Large intestine (tissue), 12 donors: ENCODE measurements at places on chromosomes 16 and 17. TPM values are rescaled to one million over a fixed set of nuclear protein-coding genes. Genes with fewer than 3 reads are reported as not detected.
A peak's percentile ranks its signal among the peaks of the same experiment; 100 is the strongest.

DNA sequence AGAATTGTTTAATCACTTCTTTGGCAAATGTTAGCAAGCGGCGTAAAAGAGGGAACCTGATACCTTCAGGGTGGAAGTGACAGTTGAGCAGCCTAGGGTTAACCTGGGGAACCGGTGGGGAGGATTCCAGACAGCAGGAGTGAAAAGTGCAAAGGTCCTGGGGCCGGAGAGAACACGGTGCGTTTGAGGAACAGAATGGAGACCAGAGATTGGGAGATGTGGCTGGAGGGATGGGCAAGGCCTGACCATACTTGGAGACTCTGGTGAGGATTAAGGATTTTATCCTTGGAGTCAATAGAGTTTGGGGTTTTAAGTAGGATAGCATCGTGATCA is 2.3 kb upstream of the ZNF500 start:
- no peak for DNase-seq

DNA sequence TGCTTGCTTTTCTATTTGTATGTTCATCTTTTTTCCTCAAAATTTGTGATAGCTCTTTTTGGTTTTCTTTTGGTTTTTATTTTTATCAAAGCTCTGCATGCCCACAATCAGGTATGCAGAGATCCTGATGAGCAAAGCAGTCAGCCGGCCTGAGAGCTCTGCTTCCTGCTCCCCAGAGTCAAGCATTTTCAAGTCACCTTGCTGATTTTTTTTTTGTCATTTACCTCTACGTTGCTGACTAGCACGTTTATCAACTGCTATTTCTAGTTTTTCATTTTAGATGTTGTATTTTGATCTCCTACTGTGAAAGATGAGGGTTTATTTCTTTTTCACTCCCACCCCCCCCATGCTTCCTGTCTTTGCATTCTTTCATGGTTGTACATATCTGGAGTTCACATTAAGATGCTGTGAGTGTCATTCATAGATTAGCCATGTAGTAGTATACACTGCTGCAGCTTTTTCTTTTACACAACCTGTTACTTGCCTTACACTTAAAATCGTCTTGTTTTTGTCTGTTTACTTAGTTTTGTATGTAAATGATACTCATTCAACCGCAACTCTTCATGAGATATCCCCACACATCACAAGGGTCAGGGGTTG is 196.2 kb downstream of the LGALS9B start:
- DNase-seq, result no peak

DNA sequence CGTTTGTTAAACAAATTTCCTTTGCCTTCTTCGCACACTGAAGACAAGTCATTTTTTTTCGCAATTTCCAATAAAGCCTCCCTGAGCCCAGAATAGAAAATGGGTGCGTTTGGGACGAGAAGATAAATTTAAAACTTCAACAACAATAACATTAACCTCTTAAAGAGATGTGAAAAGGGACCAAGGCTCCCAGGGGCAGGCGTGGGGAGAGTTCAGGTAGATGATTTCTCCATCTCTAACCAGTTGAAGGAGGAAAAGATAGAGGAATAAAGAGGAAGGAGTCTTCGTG is 1.3 kb upstream of the HOXB4 start:
- no peak for DNase-seq

- DNase-seq, result no peak
Measured at GRCh38 chr17:37518826-37519225, 29.1 kb downstream of the DUSP14 start.

- peak; percentile 17 for DNase-seq
Measured at GRCh38 chr17:39069114-39069756, 82.2 kb downstream of the PLXDC1 start.

DNA sequence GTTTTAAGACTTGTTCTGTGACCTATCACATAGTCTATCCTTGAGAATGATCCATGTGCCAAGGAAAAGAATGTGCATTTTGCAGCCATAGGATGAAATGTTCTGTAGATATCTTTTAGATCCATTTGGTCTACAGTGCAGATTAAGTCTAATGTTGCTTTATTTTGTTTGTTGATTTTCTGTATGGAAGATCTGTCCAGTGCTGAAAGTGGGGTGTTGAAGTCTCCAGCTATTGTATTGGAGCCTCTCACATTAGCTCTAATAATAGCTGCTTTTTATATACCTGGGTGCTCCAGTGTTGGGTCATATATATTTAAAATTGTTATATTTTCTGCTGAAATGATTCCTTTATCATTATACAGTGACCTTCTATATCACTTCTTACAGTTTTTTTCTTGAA is 155.6 kb upstream of the MON1B start:
- no peak for DNase-seq

- DNase-seq, result no peak
Measured at GRCh38 chr16:16905850-16906249, 526.9 kb downstream of the NPIPA7 start.

DNA sequence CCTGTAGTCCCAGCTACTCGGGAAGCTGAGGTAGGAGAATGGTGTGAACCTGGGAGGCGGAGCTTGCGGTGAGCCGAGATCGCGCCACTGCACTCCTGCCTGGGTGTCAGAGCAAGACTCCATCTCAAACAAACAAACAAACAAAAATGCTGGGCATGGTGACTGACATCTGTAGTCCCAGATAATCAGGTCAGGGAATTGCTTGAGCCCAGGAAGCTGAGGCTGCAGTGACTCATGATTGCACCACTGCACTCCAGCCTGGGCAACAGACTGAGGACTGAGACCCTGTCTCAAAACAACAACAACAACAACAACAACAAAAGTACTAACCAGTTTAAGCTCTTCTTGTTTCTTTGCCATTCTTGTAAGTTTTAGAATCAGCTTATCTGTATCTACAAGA is 383.0 kb upstream of the PMFBP1 start:
- DNase-seq, result no peak

- no peak for DNase-seq
Measured at GRCh38 chr17:4116516-4116915, 26.3 kb downstream of the ZZEF1 start.

- peak; percentile 11 for DNase-seq
Measured at GRCh38 chr17:56826611-56827414, 6.9 kb downstream of the C17orf67 start.

DNA sequence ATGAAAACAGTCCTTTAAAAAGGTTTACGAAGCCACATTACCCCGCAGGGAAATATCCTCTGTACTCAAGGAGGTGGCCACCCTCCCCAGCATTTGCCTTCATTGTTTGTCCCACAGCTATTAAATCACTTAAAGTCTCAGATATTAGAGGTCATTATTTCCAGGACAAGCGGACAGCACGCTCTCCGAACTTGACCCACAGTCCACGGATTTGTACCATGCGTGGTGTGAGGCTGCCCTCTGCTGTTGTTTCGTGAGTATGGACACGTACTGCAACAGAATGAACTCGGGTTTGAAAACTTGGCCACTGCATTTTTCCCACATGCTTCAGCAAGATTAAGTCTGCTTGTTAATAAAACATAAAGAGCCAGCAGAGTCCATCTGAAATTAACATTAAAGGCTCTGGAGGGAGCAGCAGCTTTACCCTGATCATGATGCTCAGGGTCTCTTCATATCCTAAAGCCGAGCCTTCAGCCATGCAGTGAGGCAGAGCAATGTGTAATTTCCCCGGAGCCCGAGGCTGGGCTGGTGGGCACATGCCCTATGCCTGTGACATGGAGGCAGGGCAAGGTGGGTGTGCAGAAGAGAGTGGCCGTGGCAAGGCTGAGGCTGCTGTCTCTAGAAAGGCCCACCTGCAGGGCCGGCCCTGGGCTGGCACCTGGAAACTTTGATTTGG is 19.7 kb downstream of the MEAK7 start:
- peak; percentile 31 for DNase-seq

GRCh38 chr16:75413951-75414350 is 19.4 kb downstream of the CFDP1 start:
- no peak for DNase-seq

- DNase-seq, result no peak
Measured at GRCh38 chr17:37745801-37746426, 1.1 kb upstream of the HNF1B start.

- DNase-seq, result peak; percentile 37
Measured at GRCh38 chr16:80526418-80527061, 14.3 kb upstream of the DYNLRB2 start.

DNA sequence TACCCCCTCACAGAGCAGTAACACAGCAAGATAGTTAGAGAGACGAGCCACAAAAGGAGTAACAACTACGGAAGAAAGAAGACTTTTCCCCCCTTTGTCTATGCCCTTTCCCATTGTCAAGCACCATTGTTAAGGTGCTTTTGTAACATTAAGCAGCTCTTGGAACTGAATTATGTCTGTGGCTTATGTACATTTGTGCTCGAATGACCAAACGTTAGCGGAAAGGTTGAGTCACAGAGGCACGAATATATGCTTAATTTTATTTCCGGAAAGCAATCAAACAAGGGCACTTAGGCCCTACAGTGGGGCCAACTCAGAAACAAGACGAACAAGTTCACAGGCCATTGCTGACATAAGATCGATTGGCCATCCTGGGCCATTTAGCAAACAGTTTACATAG is 109.5 kb downstream of the ANKFN1 start:
- DNase-seq, result no peak

GRCh38 chr16:27421961-27422740 is 20.2 kb downstream of the IL21R start:
- DNase-seq, result no peak

- DNase-seq, result no peak
Measured at GRCh38 chr17:65385726-65386125, 175.7 kb downstream of the AXIN2 start.

GRCh38 chr17:81741049-81741593 is 29.0 kb downstream of the SLC25A10 start:
- no peak for DNase-seq

DNA sequence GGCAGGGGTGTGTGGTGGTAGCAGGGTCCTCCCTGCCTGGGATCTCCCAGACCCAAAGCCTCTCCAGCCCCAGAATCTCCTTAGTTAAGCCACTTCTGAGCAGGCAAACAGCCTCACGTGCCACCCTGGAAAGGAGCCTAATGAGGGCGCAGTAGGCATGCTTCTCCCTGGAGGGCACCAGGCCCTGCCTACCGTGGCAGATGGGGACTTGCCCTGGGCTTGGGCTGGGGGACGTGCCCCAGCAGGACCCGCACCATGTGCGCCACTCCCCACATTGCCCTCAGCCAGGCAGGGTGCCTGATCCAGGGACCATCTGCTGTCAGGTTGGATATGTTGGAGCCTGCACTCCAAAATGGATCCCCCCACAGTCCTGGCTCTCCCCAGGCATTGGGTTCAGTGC is 14.2 kb downstream of the FAM83G start:
- no peak for DNase-seq

- no peak for DNase-seq
Measured at GRCh38 chr16:69691980-69692911, 34.1 kb downstream of the NQO1 start.

DNA sequence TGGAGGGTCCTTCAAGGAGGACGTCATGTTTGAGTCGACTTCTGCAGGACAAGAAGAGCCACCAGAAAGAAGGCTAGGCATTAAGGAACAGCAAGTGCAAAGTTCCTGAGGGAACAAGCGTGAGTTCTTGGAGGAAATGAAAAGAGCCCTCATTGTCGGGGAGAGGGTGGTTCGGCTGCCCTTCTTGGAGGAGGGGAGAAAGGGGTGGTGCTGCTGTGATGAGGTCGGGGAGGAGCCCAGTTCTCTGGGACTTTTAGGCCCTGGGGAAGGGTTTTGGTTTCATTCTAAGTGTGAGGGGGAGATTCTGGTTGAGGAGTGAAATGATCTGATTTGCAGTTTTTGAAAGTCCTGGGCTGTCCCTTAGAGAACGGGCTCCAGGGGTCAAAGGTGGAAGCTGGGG is 4.1 kb downstream of the BICDL2 start:
- DNase-seq, result no peak

DNA sequence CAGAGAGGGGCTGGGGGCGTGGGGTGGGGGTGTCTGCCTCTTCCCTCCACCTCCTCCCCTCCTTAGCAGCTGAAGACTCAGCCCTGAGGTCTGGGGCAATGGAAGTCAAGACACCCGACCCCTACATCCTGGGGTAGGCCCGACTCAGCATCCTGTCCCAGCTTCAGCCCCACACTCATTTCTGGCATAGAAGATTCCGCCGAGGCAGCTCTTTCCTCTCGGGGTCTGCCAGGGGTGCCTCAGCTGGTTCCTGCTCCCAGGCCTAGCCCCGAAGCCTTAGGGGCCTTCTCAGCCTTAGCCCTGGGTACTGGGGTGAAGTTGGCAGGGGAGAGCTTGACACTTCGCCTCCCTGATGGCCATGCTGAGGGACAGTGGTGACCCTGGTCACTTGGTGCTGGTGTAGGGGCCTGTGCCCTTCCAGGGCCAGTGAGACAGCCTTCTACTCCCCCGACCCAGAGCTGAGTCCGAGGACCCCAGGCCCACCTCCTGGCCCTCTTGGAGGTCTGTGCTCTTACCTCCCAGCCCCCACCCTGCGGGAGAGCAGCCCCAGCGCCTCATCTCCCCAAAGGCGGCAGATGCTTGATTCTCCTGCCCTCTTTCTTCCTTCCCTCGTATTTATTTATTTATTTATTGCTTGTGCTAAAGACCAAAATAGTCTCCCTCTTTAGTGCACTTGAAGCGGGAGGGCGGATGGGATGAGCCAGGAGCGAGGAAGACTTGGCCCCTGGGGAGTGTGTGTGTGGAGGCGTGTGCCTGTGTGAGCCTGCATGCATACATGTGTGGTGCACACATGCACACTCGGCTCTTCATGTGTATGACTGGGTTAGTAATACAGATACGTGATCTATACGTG is 42.5 kb downstream of the KCNJ12 start:
- no peak for DNase-seq

DNA sequence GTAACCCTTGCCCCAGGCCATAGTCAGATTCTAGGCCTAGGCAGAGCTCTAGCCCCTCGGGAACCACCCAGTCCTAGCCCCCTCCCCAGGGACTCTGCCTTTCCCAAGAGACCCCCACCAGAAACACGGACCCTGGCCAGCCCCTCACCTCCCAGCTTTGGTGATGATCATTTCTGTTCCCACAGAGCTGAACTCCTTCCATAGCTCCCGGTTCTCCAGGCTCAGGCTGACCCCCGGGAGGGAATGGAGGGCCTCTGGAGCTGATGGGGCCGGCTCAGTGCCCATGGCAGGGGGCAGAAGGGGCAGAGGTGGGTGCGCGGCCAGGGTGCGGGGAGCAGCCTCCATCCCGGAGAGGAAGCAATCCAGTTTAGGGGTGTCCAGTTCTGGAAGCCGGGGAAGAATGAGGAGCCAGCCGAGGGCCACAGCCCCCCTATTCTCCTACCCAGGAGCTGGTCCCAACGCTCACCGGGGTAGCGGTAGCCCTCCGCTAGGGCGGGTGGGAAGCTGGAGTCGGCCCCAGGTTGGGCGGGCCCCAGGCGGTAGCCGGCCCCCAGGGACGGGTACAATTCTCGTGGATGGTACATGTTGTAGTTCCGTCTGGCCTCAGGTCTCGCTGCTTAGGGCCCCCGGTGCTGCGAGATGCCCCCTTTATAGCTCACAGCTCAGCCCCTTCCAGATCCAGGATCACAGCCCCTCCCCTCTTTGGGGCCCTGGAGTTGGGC is 953 bp downstream of the TBX6 start:
- DNase-seq, result no peak

The CIBAR2 gene
- polyA plus RNA-seq, result 0.30 TPM

The FOXJ1 gene
- 1.2 TPM for polyA plus RNA-seq

The CBFA2T3 gene
- 7.4 TPM for polyA plus RNA-seq

The KDM6B gene
- polyA plus RNA-seq, result 24.9 TPM

The GPR142 gene
- 0.97 TPM for polyA plus RNA-seq

The SOX9 gene
- polyA plus RNA-seq, result 48.0 TPM

The ZMYND15 gene
- 5.1 TPM for polyA plus RNA-seq

The TP53TG3 gene
- polyA plus RNA-seq, result not detected

The EFNB3 gene
- 7.4 TPM for polyA plus RNA-seq

The KRTAP3-1 gene
- not detected for polyA plus RNA-seq

The CTF1 gene
- polyA plus RNA-seq, result 4.0 TPM
